ENCODE measurements at places on chromosomes 2 and 18.

- DNase-seq, result no peak
Measured at GRCh38 chr2:30282721-30283120, 51.4 kb downstream of the LBH start.

DNA sequence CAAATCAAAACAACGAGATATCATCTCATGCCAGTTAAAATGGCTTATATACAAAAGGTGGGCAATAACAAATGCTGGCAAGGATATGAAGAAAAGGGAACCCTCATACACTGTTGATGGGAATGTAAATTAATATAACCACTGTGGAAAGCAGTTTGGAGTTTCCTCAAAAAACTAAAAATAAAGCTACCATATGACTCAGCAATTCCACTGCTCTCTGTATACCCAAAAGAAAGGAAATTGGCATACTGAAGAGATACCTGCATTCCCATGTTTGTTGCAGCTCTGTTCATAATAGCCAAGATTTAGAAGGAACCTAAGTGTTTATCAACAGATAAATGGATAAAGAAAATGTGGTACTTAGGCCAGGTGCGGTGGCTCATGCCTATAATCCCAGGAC is 124.8 kb downstream of the MSTN start:
- no peak for DNase-seq

GRCh38 chr18:49922228-49922627 is 108.9 kb upstream of the ACAA2 start:
- DNase-seq, result no peak

DNA sequence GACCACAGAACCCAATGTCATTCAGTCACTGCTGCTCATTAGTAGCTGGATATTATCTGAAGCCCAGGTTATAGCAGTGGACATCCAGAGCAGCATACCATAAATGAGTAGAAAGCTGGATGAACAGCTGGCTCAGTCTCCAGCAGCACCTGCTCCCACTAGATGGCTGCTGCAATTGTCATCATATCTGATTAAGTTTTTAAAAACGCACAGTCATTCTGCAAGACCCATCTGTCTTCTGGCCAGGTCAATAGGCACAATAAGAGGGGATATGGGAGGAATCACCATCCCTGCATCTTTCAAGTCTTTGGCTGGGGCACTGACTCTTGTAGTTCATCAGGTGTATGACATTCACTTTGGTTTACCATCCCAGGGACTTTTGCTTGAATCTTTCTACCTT is 55.1 kb upstream of the XDH start:
- no peak for DNase-seq

GRCh38 chr2:235535423-235536130 is 41.7 kb downstream of the AGAP1 start:
- DNase-seq, result no peak

- DNase-seq, result no peak
Measured at GRCh38 chr18:2083691-2084090, 487.6 kb downstream of the METTL4 start.

GRCh38 chr2:108923019-108923700 is 65.9 kb downstream of the EDAR start:
- peak; percentile 28 for DNase-seq

GRCh38 chr2:200354833-200355751 is 48.6 kb downstream of the SPATS2L start:
- no peak for DNase-seq

DNA sequence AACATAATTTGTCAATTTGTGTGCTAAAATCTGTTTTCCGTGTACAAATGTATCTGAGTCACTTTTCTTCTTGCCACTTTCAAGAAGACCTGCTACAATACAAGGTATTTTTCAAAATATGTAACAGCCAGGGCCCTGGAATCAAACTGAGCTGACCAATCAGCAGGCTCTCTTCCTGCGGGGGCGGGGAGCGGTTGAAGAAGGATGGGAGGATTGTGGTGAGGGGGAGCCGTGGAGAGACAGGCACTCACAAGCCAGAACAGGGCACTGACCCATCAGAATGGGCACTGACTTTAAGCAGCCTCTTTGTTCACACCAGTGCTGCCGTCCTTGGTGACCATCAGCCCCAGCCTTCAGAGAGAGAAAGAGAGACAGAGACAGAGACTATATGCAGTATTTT is 40.6 kb upstream of the CCNYL1 start:
- DNase-seq, result no peak

GRCh38 chr2:60515721-60516226 is 37.7 kb downstream of the BCL11A start:
- DNase-seq, result no peak

- DNase-seq, result no peak
Measured at GRCh38 chr2:216578325-216578724, 54.9 kb upstream of the IGFBP2 start.

- no peak for DNase-seq
Measured at GRCh38 chr2:143968360-143968759, 551.6 kb downstream of the ZEB2 start.

DNA sequence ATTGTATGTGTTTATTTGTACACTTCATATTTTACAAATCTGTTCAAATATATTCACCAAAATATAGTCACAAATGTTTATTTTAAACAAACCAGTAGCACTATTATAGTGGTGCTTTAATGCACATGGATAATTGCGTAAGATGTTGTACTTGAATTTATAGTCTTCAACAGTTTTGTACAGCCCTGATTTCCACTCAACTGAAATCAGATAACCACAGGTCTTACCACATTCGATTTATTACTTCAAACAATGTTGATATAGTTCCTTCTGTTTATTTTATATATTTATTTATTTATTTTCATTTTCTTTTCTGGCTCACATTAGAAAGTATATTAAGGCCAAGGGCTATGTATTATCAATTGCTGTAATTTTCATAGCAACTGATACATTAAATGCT is 99.4 kb upstream of the ZNF804A start:
- DNase-seq, result no peak

DNA sequence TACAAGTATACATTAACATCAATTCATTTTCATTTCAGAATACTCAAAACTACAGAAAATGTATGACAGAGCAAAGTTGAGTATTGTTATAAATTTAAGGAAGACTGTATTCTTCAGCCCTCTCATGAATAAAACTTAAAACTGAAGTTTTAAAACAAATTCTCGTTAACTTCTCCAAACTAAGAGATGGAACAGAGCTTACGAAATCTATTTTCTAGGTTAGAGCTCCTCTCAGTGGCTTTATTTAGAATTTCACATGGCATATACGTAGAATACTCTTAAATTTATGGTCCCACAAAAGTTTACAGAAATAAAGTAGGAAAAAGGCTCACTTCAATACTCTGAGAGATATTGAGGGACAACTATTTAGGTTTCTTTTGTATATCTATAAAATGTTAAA is 612.1 kb downstream of the KCNJ3 start:
- DNase-seq, result peak; percentile 37

- DNase-seq, result no peak
Measured at GRCh38 chr2:69307579-69308064, 79.4 kb downstream of the GFPT1 start.

- DNase-seq, result peak; percentile 74
Measured at GRCh38 chr2:110115291-110116032, at the start of gene MALL. TSS of gene MALL (minus strand) at chr2:110115822. CDS start at chr2:110115792, 30 bp downstream.

GRCh38 chr2:1632002-1632348 is 112.3 kb downstream of the PXDN start:
- no peak for DNase-seq

- DNase-seq, result no peak
Measured at GRCh38 chr2:71669628-71670429, 216.5 kb downstream of the DYSF start.

DNA sequence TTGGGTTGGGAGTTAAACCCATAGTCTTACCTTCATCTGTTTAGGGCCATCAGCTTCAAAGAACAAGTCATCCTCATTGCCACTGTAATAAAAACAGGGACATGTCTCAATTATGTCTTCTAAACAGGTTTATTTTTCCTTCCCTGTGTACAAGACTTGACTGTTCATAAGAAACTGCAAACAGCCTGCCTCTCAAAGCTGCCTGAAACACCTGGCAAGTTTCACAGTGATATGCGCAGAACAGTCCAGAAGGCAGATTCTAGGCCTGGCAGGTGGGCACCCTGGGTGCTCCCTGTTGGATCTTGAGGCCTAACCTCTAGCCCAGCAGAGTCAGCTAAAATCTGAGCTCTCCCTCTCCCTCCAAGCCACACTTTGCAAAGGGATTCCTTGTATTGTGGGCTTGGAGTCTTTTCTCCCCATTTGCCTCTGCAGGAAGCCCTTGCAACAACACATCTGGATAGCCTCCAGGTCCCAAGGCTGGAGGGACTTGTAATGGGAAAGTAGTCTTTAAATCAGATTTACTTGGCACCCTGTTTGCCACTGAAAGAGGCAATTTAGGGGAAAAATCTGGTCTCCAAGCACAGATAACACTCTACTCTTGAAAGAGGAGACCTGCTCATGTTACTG is 930 bp downstream of the IL1B start:
- no peak for DNase-seq

DNA sequence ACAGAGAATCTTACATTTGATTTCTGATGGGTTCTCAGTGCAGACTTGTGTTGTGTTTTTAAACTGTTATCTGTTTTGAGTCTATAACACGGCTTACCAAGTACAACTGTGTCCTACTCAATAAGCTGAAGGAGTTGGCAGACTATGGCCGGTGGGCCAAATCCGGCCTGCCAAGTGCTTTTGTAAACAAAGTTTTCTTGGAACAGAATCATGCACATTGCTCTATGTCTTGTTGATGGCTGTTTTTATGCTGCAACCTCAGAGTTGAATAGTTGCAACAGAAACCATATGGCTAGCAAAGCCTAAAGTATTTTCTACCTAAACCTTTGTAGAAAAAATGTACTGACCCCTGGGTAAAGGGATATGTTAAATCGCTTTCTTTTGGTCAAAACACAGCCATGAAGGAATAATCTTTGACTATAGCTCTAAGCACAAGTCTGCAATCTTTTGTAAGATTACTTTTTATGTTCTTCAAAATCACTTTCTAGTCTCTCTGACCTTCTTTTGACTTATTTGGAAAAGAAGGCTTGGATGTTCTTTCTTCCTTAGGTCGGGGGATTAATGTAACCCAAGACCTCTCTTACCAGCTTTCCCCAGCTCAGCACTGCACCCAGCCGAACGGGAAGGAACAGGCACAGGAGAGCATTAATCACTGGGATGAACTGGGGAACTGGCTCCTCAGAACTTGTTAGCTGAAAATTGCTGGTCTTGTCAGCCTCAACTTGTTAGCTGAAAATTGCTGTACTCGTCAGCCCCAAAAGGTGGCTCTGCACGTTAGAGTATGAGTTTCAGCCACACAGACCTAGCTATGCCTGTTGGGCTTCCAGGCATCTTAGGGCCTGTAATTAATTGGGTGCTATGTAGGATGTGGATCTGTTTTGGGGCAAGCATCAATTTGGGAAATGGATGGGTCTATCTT is 75.4 kb downstream of the CD8B2 start:
- DNase-seq, result peak; percentile 19

DNA sequence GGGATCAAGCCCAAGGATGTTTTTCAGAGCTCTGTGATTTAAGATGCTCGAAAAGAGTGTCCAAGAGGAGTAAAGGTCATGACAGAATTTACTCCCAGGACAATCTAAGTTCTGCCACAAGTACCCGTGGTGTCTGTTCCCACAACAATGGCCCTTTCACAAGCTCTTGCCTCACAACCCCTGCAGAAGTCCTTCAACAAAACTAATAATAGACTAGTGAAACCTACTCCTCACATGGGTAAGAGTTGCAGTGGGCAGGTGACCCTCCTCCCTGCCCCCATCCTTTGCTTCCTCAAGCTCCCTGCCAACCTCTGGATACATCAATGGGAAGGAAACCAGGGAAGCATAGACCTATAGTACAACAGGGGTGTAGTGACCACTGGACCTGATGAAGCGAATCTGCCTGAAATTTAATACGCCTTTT is 34.9 kb downstream of the PTCD3 start:
- DNase-seq, result peak; percentile 56

DNA sequence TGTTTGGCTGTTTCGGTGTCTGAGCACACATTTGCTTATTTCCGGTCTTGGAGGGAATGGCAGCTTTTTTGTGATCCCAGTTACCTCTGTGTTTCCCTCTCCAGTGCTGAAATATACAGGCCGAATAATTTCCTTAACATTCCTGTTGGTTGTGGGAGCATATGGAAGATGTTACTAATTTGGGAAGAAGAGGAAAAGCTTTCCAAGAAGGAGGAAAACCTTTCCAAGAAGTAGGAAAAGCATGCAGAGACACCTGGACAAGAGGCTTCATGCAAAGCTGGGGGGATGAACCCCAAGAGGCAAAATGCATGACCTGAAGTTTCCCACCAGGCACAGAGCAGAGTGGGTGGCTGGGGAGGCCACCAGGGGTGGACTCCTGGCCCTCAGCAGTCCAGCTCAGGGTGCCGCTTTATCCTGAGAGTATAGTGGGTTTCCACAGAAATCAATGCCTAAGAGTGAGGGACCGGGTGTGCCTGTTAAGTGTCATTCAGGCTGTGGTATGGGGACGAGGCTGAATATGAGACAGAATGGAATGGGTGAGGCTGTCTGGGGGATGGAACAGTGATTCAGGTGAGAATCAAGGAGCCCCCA is 25.5 kb upstream of the GNAL start:
- DNase-seq, result no peak

DNA sequence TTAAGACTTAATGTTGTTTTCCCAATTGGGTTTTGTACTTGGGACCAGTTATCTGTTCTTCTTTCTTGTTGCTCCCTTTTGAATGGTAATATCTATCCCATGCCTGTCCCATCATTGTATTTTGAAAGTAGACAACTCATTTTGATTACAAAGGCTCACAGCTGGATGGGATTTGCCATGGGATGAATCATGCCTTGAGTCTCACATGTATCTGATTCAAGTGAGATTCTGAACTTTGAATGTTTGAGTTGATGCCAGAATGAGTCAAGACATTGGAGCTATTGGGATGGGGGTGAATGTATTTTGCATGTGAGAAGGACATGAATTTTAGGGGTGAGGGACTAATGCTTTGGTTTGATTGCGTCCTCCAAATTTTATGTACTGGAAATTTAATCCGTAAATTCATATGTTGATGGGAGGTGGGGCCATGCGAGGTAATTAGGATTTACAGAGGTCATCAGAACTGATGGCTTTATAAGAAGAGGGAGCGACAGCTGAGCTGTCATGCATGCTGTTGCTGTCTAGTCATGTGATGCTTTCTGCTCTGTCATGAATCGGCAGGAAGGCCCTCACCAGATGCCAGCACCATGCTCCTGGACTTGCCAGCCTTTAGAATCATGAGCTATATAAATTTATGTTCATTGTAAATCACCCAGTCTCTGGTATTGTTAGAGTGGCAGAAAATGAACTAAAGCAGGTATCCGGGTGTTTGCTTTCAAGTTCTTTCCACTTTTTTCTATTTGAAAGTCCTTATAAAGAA is 741.3 kb upstream of the RAB6C start:
- no peak for DNase-seq

DNA sequence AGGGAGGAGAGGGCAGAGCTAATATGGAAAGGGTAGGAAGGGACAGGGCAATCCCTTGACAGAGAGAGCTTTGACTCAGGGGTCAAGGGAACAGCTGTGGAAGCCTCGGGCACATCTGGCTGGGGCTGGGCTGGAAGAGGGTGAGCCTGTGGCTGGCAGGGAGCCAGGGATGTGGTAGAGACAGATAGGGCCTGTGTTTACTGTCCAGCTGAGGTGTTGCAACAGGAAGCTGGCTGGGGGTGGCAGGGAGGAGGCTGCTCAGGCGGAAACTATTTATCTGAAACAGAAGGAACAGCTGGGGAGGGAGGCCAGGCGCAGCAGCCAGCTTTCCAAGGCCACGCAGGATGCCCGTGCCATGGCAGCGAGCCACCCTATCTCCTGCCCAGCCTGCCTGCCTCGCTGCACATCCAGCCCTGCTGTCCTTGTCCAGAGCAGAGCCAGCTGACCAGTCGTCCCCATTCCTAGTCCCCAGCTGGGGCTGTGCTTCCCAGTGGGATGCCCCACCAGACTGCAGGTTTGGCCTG is 264.7 kb downstream of the CYP26B1 start:
- peak; percentile 46 for DNase-seq

Data from kidney (tissue), 22 donors.